ENCODE measurements at places on chromosomes 4 and X.

DNA sequence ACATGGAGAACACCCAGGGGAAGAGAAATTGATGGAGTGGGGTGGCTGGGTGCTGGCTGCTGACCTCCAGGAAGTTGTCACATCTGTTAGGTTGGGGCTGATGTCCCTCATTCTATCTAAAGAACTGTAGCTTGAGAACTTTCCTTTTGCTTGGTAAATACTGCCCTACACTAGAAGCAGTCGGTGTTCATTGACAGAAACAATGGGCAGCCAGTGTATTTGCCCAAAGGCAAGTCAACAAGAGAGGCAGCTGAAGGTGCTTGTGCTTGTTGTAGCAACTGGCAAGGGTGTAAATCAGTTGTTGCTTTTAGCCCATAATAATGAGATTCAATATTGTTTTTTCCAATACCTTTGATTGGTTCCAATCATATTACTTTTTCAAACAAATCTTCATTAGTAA, 956 bp downstream of the TMEM154 start:
- no peak for DNase-seq

- no peak for DNase-seq
Measured at GRCh38 chrX:72045552-72046277, 86.0 kb downstream of the RTL5 start.

DNA sequence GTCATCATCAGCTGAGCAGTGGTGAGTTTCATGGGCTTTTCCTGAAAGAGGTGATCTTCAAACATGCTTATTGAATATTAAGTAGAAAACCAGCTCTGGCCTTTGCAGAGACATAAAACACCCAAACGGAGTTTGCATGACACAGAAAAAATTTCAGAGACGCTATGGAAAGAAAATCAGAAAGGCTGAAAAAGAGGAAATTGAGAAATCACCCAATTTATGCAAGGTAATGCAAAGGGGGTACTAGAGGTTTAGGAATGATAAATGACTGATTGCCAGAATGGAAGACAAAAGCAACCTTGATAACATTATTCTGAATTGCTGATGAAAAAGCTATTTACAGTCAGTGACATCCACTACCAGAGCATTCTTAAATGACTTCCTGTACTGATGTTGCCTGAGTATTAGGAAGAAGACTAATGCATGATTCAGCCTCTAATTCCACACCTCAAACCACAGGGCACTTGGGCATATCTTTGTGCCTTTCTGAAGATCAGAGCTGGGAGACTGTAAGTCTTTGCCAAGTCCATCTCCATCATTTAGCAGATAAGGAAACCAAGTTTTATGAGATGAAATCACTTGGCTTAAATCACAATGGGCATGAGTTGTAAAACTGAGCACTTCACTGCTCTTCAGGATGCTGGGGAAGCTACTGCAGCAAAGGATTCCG, 565.7 kb downstream of the PPARGC1A start:
- no peak for DNase-seq

DNA sequence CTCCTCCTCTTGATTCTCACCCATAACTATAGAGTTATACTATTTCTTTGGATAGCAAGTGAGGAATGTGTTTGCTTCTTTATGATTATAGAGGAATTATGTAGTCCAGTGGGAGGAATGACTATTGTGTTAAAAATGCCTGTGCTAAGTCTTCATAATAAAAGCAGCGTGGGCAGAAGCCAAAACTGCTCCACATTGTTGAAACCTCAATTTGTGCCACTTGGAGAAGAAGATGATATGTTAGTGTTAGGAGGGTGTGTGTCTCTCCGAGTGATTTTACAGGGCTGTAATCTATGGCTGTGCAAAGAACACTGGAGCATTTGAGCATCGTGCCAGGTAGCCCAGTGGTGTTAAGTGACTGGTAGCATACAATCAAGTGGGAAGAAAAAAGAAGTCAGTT, 74.3 kb downstream of the FRAS1 start:
- DNase-seq: no peak

GRCh38 chr4:22842360-22843018, 149.8 kb downstream of the GBA3 start:
- no peak for DNase-seq

Data from stimulated activated CD4-positive, alpha-beta T cell treated with anti-CD3 and anti-CD28 coated beads, TNF-alpha, amount 100 ng/mL, for 4 hours (primary cell).